ENCODE measurements at places on chromosomes 4 and X.

DNA sequence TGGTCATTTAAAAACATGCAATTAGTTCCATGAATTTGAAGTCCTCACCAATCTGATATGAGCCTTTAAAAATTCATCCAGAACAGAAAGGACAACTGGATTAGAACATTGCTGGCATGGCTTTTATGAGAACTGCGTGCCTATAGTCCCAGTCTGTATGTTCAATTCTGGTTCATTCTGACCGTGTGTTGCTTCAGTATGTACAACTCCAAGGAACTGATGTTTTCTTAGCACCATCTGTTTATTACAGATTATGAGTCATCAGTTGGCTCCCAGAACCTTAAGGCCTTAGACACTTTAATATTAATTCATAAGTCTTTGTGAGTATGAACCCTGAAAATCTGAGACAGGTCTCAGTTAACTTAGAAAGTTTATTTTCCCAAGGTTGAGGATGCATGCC lies 115.0 kb downstream of the CEP44 start:
- DNase-seq, result peak; percentile 85

- DNase-seq, result peak; percentile 76
These were observed 541.8 kb upstream of the SMIM31 start for GRCh38 chr4:164212134-164212533.

DNA sequence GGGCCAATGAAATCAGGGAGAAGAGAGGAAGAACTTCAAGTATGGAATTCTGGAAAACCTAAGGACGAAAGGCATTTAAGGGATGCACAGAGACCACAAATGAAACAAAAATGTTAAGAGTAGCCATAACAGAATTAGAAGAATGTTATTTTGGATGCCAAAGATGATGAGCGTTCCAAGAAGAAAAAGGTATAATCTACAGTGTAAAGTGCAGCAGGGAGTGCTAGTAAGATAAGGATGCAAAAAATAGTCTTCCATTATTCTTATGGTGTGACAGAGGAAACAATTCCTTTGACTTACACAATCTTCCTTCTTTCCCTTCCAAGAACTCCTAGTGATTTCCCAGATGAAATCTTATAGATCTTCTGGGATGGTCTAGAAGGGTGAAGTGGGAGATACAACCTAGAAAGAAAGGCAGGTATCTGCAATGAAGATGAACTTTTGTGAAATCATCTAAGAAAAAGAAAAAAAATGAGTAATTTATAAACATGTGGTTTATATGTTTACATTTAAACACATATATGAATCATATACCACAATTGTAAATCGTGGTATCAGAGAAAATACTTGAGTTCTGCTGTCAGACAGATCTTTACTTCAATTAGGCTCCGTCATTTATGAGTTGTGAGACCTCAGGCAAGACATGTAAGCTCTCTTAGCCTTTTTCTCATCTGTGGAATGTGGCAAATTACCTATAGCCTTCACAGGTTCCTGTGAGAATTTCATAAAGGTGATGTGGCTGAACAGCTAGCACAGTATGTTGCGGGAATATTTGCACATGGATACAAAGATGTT lies 8.1 kb downstream of the MORF4L2 start:
- DNase-seq, result no peak

DNA sequence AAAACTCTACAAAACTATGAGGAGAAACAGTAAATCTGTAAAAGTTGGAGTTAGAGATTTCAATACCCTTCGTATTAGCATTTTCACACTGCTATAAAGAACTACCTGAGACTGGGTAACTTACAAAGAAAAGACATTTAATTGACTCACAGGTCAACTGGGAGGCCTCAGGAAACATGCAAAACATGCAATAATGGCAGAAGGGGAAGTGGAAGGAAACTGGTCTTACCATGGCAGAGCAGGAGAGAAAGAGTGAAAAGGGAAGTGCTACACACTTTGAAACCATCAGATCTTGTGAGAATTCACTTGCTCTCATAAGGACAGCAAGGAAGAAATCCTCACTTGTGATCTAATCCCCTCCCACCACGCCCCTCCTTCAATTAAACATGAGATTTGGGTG lies 949.9 kb downstream of the TECRL start:
- DNase-seq, result no peak

- DNase-seq, result no peak
These were observed 4.3 kb downstream of the RPS3A start for GRCh38 chr4:151103758-151104157.

DNA sequence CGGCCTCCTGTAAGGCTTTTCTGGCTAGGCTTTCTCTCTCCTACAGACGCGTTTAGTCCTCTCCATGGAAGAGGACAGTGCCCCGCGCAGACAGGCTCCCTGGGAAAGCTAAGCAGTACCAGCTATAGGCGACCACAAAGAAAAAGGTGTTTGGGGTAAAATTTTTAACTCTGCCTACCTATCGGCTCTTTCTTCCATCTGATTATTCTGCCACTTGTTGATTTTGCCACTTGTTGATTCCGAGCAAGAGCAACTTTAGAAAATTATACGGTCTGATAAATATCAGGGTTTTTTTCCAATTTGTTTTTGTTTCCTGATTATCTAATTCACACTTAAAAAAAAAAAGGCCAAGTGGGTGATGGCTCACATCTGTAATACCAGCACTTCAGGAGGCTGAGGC lies 1600.5 kb upstream of the TENM3 start:
- no peak for DNase-seq

- DNase-seq, result no peak
These were observed 50.2 kb upstream of the GRIA2 start for GRCh38 chr4:157170321-157170720.

DNA sequence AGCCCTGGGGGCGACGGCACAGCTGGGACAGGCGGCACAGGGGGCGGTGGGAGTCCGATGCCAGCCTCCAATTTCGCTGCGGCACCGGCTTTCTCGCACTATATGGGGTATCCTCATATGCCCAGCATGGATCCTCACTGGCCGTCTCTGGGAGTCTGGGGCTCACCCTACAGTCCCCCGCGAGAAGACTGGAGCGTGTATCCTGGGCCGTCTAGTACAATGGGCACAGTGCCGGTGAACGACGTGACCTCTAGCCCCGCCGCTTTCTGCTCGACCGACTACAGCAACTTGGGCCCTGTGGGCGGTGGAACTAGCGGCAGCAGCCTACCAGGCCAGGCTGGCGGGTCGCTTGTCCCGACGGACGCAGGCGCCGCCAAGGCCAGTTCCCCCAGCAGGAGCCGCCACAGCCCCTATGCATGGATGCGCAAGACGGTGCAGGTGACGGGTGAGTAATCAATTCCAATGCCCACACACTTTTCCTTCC lies 500 bp downstream of the CDX4 start:
- DNase-seq, result no peak

DNA sequence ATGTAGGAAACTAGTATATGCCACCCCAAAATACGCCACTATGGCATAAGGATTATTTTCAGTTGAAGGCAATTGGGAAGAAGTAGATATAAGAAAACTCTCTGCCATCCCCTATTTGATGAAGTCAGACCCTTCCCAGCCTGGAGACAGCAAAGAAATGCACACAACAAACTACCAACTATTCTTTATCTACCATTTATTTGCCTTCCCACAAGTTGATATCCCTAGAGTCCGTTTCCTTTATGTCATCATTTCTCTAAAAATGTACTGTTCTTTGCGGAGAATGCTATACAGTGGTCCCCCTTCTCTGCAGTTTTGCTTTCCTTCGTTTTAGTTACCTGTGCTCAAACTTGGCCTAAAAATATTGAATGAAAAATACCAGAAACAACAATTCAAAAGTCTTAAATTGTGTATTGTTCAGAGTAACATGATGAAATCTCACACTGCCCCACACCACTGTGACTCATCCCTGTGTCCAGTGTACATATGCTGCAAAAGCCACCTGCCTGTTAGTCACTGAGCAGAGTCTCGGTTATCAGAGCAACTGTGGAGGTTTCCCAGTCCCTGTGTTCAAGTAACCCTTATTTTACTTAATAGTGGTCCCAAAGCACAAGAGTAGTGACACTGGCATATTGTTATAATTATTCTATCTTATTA lies 152.3 kb downstream of the WDFY3 start:
- DNase-seq, result peak; percentile 89

GRCh38 chrX:40145001-40145922 lies 47.5 kb upstream of the BCOR start:
- DNase-seq, result no peak

DNA sequence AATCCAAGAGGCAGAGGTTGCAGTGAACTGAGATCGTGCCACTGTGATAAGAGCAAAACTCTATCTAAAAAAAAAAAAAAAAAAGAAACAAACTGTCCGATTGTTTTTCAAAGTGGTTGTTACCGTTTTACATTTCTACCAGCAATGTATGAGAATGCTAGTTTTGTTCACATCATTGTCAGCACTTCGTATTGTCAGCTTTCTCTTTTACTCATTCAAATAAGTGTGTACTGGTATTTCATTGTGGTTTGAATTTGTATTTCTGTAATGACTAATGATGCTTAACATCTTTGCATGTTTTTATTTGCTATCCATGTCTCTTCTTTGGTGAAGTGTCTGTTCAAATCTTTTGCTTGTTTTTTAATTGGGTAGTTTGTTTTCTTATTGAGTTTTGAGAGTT lies 65.8 kb downstream of the GPR101 start:
- no peak for DNase-seq

DNA sequence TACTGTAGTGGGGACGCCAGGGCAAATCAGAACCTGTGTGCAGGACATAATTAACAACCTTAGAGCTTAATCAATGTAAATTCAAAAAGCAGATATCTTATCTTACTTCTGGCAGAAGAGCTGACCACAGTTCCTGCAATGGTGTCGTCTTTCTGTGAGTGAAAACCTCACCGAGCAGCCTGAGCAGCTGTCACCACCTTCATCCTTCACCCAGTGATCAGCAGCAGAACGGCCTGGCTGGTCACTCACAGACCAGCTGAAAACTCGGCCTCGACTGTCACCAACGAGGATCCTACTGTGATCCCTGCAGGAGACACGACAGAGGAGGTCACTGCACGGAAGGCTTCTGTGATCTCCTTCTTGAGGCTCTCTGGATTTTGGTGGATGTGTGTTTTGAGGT lies 94.2 kb downstream of the CDS1 start:
- no peak for DNase-seq

- DNase-seq, result no peak
These were observed 17.5 kb upstream of the GYG2 start for GRCh38 chrX:2811271-2811670.

DNA sequence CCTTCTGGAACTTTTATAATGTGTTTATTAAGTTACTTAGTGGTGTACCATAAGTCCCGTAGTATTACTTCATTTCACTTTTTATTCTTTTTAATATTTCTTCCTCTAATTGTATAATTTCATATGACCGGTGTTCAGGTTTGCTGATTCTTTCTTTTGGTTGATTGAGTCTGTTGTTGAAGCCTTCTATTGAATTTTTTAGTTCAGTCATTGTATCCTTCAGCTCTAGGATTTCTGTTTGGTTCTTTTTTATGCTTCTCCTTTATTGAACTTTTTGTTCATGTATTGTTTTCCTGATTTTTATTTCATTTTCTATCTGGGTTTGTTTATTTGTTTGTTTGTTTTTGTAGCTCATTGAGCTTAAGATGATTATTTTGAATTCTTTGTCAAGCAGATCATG lies 8.8 kb downstream of the CEP44 start:
- no peak for DNase-seq

DNA sequence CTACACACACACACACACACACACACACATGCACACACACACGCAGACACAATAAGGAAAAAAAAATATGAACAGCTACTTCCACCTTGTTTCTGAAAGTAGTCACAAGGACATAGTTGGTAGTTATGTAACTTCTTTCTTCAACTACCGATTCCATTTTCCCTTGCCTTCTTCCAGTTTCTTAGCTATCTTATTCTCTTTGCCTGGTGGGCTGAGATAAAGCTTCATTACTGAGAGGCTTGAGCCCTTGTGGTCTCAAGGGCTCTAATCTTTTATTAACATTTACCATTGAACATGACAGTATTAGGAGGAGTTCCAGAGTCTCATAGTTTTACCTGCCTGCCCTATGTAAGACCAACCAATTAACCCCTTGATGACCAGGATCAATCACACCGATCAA lies 8.9 kb upstream of the SMIM10 start:
- DNase-seq, result no peak

GRCh38 chrX:48492293-48492910 lies 16.4 kb upstream of the PORCN start:
- DNase-seq, result peak; percentile 36

DNA sequence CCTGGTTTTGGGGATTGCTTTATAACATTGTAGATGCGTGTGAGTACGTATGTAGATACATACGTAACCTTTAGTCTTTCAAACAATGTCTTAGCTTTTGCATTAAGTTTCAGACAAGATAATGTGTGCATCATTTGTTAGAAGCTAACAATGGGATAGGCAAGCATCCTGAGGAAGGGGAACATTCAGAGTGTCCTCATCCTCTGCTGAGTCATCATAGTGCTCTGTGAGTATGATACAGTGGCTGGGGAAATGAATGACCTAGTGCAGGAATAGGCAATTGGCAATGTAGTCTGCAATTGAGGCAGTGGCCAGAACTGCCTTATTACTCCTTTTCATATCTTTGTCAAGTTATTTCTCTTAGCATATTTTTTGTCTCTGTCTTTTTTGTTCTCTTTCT lies 7.3 kb downstream of the NAP1L5 start:
- DNase-seq, result peak; percentile 39

- DNase-seq, result peak; percentile 68
These were observed 429 bp downstream of the UVSSA start for GRCh38 chr4:1347410-1347864.

DNA sequence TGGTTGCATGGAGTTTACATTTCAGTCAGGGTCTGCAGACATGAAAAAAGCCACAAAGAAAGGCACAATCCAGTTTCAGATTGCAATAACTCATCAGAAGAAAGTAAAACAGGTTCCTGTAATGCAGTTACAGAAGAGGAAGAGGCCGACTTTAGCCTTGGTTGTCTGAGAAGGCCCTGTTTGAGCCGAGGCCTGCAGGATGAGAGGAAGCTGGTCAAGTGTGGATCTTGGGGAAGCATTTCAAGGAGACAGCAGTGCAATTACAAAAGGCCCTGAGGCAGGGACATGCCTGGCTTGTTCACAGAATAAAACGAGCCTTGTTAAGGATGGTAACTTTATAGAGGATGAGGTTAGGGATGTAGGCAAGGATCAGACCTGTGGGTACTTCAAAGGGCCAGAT lies 62.4 kb downstream of the AFF2 start:
- no peak for DNase-seq

DNA sequence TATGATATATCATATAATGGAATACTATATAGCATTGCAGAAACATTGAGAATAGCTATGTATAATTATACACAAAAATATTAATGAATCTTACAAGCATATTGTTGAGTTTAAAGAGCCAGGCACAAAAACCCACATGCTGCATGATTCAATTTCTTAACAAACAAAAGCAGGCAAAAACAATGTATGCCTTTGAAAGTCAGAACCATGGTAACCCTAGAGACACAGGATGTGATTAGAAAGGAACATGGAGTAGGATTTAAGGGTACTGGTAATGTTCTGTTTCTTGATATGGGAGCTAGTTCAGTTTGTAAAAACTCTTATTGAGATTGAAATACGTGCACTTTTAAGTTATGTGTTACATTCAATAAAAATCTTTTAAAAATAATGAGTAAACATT lies 21.5 kb downstream of the CXCL8 start:
- DNase-seq, result no peak

GRCh38 chrX:3450881-3451570 lies 104.6 kb upstream of the MXRA5 start:
- peak; percentile 30 for DNase-seq

- DNase-seq, result no peak
These were observed 233.6 kb upstream of the DIPK2B start for GRCh38 chrX:45434231-45434630.

Data from MCF 10A (cell line).